Cerebellar cortex (tissue), 1 donor: ENCODE measurements at places on chromosomes 11 and 22.

DNA sequence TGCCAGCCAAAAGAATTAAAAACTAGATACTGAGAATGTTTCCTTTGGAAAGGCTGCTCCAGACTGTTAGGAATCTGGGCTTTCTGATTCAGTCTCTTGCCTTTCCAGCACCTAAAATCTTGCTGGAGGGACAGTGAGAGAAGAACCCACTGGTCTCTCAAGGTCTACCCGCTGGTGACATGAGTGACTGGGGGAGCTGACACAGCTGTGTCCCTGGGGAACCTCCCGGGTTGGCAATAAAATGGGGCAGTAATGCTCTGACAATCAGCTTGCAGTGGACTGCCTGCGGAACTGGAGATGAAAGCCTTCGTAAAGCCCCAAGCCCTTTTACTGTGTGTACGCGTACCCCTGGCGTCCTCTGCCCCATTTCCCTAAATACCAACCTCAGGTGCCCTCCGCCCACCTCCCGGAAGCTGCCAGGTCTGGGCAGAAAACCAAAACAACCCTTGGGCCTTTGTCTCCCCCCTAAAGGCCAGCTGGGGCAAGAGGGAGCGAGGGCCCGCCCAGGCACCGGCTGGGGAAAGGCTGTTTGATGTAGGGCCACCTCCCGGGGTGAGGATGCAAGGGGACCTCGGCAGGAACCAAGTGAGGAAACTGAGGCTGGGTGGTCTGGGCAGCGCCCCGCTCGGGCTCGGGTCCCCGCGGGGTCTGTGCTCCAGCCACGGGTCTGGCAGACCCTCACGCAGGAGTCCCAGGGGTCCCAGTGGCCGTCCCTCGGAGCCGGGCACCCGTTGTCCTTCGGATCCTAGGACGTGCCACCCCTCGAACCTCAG lies 741 bp downstream of the CARS1 start:
- DNase-seq: no peak

DNA sequence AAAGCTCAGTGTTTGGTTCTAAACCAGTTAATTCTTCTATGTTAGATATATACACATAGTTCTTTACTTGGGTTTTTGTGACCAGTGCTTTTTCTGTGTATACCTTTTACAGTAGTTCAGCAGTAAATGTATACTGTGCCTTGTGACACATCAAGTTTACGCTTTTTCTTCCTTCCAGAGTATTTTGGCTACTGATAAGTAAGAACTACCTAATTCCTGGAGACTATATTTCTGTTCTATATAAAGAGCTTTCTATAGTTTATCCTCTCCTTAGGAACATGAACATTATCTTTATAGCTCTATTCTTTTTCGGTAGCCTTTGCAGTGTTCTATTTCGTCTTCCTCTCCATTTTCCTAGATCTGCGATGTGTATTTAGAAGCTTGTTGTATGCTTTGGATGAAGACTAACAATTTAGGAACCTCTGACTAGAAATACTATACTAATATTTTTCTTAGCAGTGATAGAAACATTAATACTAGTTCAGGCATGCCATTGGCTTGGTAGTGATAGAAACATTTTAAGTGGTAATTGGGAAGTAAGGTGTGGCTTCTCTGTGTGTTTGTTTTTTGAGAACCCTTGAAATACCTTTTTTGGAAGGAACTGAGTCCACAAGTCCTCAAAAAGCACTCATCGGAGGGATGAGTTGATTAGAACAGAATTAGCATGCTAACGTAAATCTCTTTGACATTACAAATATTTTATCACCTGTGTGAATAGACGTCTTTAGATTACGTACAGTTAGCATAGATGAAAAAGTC lies 74.6 kb downstream of the ARHGEF12 start:
- DNase-seq: no peak

DNA sequence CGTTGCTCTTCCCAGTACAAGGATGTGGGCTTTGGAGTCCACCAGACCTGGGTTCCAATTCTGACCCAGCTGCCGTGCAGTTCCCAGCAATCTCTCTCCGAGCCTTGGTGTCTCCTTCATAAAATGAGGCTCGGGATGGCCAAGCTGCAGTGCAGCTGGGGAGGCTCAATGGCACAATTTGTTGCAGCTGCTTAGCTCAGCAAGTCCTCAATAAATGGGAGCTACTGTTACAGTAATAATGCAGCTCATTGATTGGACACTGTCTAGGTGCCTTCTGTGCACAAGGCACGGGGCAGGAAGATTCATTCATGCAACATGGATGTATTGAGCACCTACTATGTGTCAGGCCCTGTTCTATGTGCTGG lies 37.1 kb downstream of the SHISAL1 start:
- no peak for DNase-seq

DNA sequence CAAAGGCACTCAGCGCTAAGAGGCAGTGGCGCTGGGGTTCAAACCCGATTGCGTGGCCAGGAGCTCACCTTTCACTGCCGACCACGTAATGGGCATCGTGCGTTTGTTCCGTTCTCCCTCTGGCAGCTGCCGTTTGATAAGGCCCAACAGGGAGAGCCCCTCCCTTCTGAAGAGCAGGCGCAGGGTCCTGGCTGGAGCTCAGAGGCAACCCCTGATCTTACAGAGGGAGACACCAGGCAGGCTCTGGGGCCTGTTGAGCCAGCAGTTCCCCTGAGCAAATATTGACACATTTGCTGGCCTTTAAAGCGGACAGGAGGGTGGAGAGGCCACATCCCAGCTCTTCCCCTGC lies 11.7 kb upstream of the C1QTNF6 start:
- DNase-seq: no peak

DNA sequence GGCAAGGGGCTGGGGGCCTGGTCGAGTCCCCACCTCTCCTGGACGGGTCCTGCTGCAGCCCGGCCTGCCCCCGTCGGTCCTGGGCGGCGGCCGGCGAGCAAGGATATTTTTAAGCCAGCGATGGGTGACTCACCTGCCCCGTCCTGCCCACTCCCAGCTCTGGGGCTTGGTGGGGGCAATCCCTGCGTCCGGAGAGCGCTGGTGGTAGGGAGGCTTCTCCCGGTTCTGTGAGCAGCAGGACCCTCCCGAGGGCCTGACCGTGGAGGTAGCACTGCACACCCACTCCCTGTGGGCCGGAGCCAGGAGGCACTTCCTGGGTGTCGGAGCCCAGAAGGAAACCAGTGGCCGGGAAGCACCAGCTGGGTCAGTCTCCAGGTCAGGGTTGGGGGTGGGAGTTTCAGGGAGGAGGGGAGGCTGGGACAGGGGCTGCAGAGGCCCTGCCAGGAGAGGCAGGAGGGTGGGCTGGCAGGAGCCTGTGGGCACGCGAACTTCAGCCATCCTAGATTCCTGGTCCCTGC lies 467 bp downstream of the EPS8L2 start:
- DNase-seq: no peak

GRCh38 chr11:111499483-111499882 lies 12.7 kb downstream of the BTG4 start:
- no peak for DNase-seq

GRCh38 chr11:134022748-134023147 lies 46.1 kb upstream of the JAM3 start:
- DNase-seq: no peak

GRCh38 chr11:119641983-119642745 lies 86.8 kb downstream of the NECTIN1 start:
- peak; percentile 9 for DNase-seq

DNA sequence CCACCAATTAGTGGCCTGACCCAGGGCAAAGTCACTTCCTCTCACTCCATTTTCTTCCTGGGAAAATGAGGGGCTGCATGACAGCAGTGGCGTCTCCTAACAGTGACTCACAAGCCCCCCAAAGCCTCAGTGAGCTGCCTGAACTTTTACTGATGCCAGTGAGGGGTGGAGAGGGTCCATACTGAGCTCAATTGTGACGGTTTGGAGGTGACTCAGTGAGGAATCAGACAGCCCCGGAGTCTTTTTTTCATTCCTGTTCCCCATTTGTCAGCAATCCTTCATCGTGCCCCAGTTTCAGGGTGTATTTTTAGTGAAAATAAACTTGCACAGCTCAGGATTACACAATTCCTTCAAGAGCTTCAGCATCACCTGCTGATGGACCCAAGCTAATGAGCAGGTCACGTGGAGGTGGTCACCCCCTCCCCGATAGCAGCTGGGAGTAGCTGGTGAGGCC lies 30.1 kb upstream of the RASD2 start:
- DNase-seq: no peak

GRCh38 chr11:71298761-71299181 lies 46.4 kb upstream of the SHANK2 start:
- no peak for DNase-seq

- DNase-seq: peak; percentile 94
Observed at GRCh38 chr22:24107661-24108060, 73.6 kb upstream of the SUSD2 start.

- DNase-seq: no peak
Observed at GRCh38 chr11:116042146-116042545, 537.9 kb upstream of the CADM1 start.

DNA sequence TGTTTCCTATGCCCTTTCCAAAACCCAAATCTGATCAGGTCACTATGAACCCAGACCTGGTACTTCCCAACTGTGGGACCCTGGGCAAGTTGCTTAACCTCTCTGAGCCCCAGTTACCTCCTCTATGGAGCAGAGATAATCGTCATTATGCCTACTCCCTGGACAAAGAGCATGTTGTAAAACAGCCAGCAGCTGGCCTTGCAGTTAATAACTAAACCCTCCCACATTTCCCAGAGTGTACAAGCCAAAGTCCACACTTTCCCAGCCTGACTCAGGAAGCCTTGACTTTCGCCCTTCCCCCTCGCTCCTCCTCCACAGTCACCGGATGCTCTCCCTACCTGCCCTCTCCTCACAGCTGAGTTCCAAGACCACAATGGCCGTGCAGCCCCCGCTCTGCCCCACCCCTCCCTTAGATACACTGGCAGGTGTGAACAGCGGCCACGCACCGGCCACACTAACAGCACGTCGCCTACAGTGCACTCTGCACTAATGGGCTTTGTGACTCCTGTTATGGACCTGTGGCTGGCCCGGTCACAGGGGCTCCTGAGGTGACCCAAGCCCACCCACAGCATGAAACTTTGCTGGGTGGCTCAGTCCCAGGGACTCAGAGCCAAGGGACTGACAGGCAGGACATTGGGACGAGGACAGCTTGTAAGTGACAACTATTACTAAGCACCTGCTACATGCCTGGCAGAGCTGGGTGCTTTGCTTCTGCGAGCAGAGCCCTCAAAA lies 15.6 kb upstream of the MFNG start:
- no peak for DNase-seq

DNA sequence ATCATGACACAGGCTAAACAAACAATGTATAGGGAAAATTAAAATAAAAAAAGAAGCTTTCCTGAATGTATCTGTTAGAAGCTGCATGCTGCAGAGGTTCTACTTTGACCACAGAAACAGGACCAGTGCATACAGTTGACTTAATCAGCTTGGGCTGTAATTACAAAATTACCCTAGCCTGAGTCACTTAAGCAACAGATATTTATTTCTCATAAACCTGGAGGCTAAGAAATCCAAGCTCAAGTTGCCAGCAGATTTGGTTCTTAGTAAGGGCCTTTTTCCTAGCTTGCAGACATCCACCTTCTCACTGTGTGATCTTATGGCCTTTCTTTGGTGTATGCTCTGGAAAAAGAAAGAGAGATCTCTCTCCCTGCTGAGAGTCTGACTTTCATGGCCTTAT lies 946.5 kb upstream of the RAG2 start:
- DNase-seq: no peak

GRCh38 chr11:122399375-122399774 lies 256.1 kb upstream of the UBASH3B start:
- no peak for DNase-seq

GRCh38 chr22:20298110-20298802 lies 21.6 kb downstream of the DGCR6L start:
- DNase-seq: no peak

GRCh38 chr11:117039900-117040299 lies 58.3 kb downstream of the SIK3 start:
- no peak for DNase-seq

DNA sequence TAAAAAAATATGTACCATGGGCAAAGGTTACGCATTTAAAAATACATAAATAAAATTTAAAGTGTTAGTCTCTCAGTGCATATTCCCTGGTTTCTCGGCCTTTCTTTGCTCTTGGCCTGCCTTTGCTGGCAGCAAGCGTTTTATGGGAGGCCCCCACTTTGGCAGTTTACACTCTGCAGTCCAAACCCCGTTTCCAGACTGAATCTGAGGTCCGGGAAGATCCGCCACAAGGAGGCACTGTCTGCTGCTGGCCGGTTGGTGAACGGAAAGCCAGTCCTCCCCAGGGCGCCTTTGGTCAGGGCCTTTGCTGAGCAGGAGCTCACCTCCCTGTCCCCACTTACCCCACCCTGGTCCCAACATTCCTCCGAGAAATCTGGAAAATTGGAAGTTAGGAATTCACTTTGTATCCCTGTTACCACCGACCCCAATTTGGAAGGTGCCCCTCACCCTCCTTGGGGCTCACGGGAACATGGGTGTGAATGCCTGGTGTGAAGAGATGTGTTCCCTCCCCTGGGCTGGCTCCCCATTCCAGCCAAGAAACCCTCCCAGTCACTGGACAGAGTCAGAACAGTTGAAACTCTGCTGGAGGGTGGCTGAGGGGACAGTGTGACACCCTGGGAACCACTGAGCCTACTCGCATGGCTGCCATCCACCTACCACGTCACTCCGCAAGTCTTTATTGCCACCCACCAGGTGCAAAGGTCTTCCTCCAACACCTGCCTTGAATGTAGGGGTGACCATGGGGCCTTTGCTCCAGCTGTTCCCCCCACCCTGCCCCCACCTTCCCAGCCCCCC lies 9.4 kb upstream of the SF1 start:
- peak; percentile 65 for DNase-seq

DNA sequence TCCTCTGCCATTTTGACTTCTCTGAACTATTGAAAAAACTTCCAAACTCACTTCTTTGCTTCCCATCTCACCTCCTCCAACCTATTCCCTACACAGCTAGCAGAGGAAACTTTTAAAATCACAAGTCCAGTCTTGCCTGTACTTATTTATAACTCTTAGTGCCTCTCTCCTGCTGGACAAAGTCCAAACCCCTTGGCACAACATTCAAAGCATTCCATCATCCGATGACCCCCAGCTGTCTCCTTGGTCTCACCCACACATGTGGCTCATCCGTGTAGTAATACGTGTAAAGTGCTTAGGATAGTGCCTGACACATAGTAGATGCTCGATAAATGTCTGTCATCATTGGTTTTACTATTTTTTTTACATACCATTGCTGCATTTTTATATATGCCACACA lies 101.4 kb downstream of the PARVA start:
- no peak for DNase-seq

- DNase-seq: peak; percentile 92
Observed at GRCh38 chr11:1298695-1299492, 10.5 kb downstream of the TOLLIP start.

- no peak for DNase-seq
Observed at GRCh38 chr22:20463324-20464095, 25.9 kb upstream of the SCARF2 start.

GRCh38 chr22:45298934-45299505 lies 10.7 kb upstream of the FAM118A start:
- no peak for DNase-seq

DNA sequence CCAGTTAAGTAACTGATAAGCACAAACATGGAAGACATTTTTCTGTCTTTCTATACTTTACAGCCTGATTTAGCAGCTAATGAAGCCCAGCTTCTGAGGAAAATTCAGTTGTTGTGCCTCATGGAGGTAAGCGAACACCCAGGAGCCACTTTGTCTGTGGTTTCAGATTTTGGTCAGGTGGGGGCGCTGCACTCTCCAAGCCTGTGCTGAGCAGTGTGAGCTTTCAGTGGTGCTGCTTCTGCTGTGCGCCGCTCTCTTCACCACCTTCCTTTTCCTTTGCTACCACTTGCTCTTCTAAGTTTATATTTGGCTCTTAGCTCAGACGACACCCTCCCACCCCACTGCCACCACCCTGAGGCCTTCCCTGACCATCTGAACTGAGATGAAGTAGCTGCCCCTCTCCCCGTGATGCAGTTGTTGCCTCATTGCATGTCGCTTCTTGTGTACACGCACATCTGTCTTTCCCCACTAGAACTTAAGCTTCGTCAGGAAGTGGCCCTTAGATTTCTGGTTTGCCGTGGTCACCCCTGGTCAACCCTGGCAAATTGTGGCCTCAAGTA lies 14.0 kb downstream of the PSMD13 start:
- DNase-seq: peak; percentile 56
